ENCODE measurements at places on chromosomes 4 and X. TPM values are rescaled to one million over a fixed set of nuclear protein-coding genes. Genes with fewer than 3 reads are reported as not detected.

Gene PRKG2
- total RNA-seq, result 0.23 TPM

Gene SH3BGRL
- 43.9 TPM for total RNA-seq

DNA sequence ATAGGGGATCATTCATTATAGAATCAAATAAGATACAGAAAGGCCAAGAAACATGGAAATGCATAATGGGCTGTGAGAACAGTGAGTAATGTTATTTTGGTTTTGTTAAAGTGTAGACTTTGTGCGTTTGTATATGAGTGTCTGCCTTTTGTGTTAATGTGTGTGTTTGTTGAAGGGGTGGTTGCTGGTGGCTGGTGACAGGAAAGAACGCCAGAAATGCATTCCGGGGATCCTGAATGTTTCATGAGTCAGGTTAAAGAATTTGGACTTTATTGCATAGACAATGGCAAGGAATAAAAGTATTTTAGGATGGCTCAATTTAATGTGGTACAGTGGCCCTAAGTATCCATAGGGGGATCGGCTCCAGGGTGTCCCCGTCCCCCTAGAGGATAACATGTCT, 1228.9 kb downstream of the PCDH7 start:
- H3K4me1 ChIP-seq, result no peaks in the 10 kb centered on the region
- no peak overlapping the region for H3K4me3 ChIP-seq
- H3K27ac ChIP-seq, result no peak overlapping the region
- no peaks in the 10 kb centered on the region for H3K27me3 ChIP-seq

DNA sequence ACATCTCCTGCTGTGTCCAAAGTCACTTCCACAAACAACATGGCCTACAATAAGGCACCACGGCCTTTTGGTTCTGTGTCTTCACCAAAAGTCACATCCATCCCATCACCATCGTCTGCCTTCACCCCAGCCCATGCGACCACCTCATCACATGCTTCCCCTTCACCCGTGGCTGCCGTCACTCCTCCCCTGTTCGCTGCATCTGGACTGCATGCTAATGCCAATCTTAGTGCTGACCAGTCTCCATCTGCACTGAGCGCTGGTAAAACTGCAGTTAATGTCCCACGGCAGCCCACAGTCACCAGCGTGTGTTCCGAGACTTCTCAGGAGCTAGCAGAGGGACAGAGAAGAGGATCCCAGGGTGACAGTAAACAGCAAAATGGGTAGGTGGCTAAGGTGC, 123.9 kb downstream of the PDLIM5 start:
- no peaks in the 10 kb centered on the region for H3K27me3 ChIP-seq
- H3K4me1 ChIP-seq, result no peaks in the 10 kb centered on the region
- no peak for DNase-seq
- no peak overlapping the region for H3K4me3 ChIP-seq
- H3K27ac ChIP-seq, result no peak overlapping the region

GRCh38 chrX:115373308-115373707, 83.8 kb downstream of the LUZP4 start:
- no peak overlapping the region for H3K4me3 ChIP-seq
- peaks cover 60% of the 10 kb centered on the region for H3K27me3 ChIP-seq
- no peak overlapping the region for H3K27ac ChIP-seq
- no peak for DNase-seq
- no peaks in the 10 kb centered on the region for H3K36me3 ChIP-seq
- H3K4me1 ChIP-seq, result peaks cover 8% of the 10 kb centered on the region

- DNase-seq, result peak; percentile 14
- no peak overlapping the region for H3K27ac ChIP-seq
- H3K27me3 ChIP-seq, result no peaks in the 10 kb centered on the region
Observed at GRCh38 chrX:63930140-63930539, 145.1 kb upstream of the ARHGEF9 start.

DNA sequence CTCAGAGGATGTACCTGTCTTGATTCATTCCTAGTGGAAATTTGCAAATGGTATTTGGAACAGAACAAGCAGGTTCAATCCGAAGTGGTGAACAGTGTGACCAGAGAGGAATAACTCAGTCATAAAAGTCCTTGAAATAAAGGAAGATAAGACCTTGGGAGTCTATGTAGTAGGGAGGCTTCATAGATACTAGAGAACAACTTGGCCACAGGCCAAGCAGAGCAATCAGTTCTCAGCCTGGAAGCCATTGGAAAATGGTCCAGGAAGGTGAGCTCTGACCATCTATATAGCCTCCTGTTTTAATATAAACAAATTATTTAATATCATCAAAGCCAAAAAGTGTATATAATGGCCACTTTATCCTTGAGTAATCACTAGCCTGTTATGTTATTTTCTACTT, 11.3 kb downstream of the TXK start:
- H3K27ac ChIP-seq, result no peak overlapping the region
- H3K27me3 ChIP-seq, result no peaks in the 10 kb centered on the region

GRCh38 chr4:98387345-98388026, 126.3 kb downstream of the RAP1GDS1 start:
- H3K4me3 ChIP-seq, result no peak overlapping the region
- H3K27ac ChIP-seq, result no peak overlapping the region
- H3K4me1 ChIP-seq, result no peaks in the 10 kb centered on the region
- H3K36me3 ChIP-seq, result peaks cover 21% of the 10 kb centered on the region
- no peaks in the 10 kb centered on the region for H3K27me3 ChIP-seq

DNA sequence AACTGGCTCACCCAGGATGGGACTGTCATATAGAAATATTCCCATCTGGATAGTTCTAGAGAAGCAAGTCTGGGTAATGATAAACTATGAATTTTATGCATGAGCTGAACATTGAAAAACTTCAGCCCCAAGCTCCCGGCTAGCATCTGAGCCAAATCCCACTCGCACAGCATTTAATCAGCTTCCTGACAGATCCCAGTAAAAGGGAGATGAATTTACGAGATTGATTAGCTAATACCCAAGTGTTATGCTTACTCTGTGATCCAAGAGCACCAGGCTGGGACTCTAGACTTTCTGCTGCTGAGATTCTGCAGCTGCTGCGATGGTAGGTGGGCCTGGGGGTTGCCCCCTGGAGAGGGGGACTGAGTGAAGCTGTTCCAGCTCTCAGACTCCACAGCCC, 28.0 kb downstream of the FRMPD3 start:
- no peak for DNase-seq
- H3K27ac ChIP-seq, result no peak overlapping the region
- H3K27me3 ChIP-seq, result peaks cover 85% of the 10 kb centered on the region
- no peaks in the 10 kb centered on the region for H3K4me1 ChIP-seq
- no peaks in the 10 kb centered on the region for H3K36me3 ChIP-seq
- H3K4me3 ChIP-seq, result no peak overlapping the region

- H3K4me3 ChIP-seq, result no peak overlapping the region
- no peaks in the 10 kb centered on the region for H3K36me3 ChIP-seq
- H3K4me1 ChIP-seq, result no peaks in the 10 kb centered on the region
Observed at GRCh38 chrX:102652031-102652688, 877 bp downstream of the GPRASP1 start.

DNA sequence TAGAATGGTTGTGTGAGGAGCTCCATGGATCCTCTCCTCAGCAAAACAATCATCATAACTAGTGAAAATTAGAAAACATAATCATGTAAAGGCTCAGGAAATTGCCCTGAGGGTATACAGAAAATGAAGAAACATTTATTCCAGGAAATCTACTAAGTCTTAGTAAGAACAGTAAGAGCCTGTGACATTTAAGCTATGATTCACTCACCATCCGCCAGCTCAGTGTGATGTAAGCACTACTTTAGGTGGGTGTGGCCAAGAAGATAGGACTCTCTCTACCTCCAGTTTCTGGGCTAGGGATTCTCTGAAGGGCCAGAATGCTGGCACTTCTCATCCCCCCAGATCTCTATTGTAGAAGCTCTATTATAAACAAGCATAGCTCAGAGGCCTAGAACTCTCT, 147.5 kb downstream of the DLG3 start:
- H3K36me3 ChIP-seq, result no peaks in the 10 kb centered on the region
- no peaks in the 10 kb centered on the region for H3K27me3 ChIP-seq
- H3K4me1 ChIP-seq, result no peaks in the 10 kb centered on the region

DNA sequence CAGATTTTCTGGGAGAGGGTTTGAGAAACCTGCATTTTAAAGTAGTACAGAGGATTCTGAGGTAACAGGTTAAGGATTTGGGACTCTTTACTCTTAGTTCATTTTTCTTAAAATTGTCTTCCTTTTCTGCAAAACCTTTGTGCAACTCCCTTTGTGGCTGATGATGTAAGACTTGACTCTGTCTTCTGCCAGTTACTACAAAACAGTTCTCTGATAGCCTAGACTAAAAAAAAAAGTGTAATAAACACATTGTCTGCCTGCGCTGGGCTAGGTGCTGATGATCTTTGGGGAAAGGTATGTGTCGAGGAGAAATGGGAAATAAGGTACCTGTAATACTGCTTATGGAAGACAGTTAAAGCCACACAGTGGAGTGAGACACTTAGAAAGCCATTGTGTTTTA, 28.7 kb downstream of the IL13RA1 start:
- peaks cover 37% of the 10 kb centered on the region for H3K27me3 ChIP-seq
- peaks cover 21% of the 10 kb centered on the region for H3K36me3 ChIP-seq
- peak; percentile 35 for DNase-seq
- H3K4me3 ChIP-seq, result no peak overlapping the region
- peaks cover 19% of the 10 kb centered on the region for H3K4me1 ChIP-seq
- no peak overlapping the region for H3K27ac ChIP-seq

- H3K4me1 ChIP-seq, result peaks cover 3% of the 10 kb centered on the region
- H3K4me3 ChIP-seq, result no peak overlapping the region
- H3K27ac ChIP-seq, result no peak overlapping the region
- H3K27me3 ChIP-seq, result peaks cover 52% of the 10 kb centered on the region
Observed at GRCh38 chrX:95063554-95063953, 1389.5 kb downstream of the FAM133A start.

GRCh38 chrX:29627833-29628232, 587.5 kb upstream of the MAGEB2 start:
- no peaks in the 10 kb centered on the region for H3K27me3 ChIP-seq
- H3K4me3 ChIP-seq, result no peak overlapping the region
- no peaks in the 10 kb centered on the region for H3K4me1 ChIP-seq
- DNase-seq, result no peak

DNA sequence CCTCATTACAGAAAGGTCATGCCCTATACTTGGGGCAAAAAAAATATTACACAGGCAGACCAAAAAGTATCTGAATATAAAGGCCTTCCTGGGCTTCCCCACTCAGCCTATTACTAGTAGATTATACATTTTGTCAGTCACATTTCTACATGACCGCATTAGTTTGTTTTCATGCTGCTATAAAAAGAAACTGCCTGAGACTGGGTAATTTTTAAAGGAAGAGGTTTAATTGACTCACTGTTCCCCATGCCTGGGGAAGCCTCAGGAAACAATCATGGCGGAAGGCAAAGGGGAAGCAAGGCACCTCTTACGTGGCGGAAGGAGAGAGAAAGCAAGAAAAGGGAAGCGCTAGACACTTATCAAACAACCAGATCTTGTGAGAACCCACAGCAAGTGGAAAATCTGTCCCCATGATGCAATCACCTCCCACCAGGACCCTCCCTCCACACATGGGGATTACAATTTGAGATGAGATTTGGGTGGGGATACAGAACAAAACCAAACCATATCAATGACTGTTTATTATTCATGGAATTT, 1312.0 kb downstream of the PCDH7 start:
- H3K27me3 ChIP-seq, result no peaks in the 10 kb centered on the region
- H3K4me3 ChIP-seq, result no peak overlapping the region
- DNase-seq, result no peak
- H3K36me3 ChIP-seq, result no peaks in the 10 kb centered on the region
- H3K4me1 ChIP-seq, result no peaks in the 10 kb centered on the region

DNA sequence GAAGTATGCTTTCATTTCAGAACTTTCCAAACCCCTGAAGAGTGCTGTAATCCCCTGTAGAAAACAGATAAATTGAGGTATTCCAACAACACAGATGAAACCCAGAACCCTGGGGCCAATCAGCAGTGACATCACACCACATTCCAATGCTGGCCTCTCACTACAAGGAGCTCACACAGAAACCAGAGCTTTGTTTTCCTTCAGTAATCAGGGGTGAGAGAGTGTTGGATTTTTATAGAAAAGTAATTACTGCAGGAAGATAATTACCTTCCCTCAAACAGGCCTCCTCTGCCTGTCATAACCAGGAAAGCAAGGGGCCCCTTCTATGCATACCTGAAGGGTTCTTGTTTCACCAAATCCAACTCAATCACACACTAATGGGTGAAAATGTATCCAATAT, 246.2 kb downstream of the SCFD2 start:
- no peaks in the 10 kb centered on the region for H3K4me1 ChIP-seq
- no peaks in the 10 kb centered on the region for H3K36me3 ChIP-seq
- no peak overlapping the region for H3K27ac ChIP-seq
- peak; percentile 28 for DNase-seq
- no peaks in the 10 kb centered on the region for H3K27me3 ChIP-seq
- no peak overlapping the region for H3K4me3 ChIP-seq

DNA sequence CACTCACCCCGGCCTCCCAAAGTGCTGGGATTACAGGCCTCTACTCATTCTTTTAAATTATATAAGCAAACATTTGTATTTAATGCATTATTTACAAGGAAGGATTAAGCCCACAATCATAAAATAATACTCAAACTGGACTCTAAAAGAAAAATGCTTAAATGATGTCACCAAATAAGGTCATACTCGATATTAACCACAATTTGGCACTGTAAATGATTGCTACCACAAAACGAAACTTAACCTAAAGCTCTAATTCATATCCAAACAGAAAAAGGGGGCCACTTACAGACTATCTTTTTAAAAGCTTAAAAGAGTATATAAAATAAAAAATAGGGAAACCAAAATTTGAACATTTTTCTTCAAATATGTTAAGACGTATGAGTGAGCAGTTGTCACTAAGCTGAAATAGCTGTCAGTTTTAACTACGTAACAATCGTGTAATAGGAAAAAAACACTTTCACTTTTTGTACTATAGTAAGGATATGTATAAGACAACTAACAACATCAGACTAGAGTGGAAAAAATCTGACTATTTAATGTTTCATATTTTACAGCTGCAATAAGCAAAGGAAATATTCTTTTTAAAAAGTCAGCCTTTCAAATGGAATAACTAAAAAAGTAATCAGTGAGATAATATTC, 108.2 kb upstream of the GPR34 start:
- H3K27me3 ChIP-seq, result peaks cover 62% of the 10 kb centered on the region
- no peak for DNase-seq
- H3K4me1 ChIP-seq, result no peaks in the 10 kb centered on the region
- H3K36me3 ChIP-seq, result peaks cover 14% of the 10 kb centered on the region

- H3K27ac ChIP-seq, result no peak overlapping the region
- H3K27me3 ChIP-seq, result no peaks in the 10 kb centered on the region
- peaks cover 10% of the 10 kb centered on the region for H3K36me3 ChIP-seq
- H3K4me3 ChIP-seq, result no peak overlapping the region
- peaks cover 34% of the 10 kb centered on the region for H3K4me1 ChIP-seq
Observed at GRCh38 chr4:153518001-153518400, 51.8 kb downstream of the TMEM131L start.

DNA sequence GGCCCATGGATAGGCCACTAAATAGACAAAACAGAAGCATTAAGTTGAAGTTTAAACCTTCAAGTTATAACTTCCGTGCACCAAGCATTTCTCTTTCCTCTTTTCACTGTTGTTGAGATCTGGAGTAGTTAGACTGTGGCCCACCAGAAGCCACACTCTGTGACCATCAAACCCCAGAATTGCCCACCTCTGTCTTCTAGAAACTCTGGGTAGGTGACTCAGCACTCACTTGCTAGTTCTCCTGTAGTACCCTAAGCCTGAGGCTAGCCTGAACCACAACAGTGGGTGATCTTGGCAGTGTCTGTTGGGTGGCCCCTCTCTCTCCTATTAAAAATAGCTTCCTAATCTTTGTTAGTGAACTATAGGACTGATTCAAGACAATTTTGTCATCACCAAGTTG, 24.6 kb upstream of the CD40LG start:
- H3K4me3 ChIP-seq, result no peak overlapping the region
- H3K4me1 ChIP-seq, result no peaks in the 10 kb centered on the region
- no peak for DNase-seq
- H3K27ac ChIP-seq, result no peak overlapping the region
- peaks cover 72% of the 10 kb centered on the region for H3K27me3 ChIP-seq
